ENCODE measurements at places on chromosomes 2 and 18.

DNA sequence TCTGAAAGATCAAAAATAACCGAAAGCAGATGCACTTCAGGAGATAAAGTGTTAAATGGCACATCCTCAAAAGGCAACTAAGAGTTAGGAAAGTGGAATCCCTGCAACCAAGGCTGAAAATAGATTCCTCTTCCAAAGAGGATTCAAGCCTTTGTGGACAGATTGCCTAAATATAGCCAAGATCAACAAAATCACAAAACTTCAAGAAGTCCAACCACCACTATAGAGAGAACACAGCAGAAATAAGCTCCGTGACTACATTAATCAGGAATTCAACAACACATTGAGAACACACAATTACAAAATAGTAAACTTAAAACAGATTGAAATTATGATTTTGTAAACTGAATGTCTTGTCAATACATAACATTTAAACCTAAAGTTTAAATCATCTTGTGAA lies 165.7 kb downstream of the LNPK start:
- no peak for DNase-seq

GRCh38 chr2:118954297-118955060 lies 12.5 kb downstream of the MARCO start:
- DNase-seq: no peak

- DNase-seq: no peak
Measured at GRCh38 chr2:156933645-156934225, 323.8 kb upstream of the GALNT5 start.

DNA sequence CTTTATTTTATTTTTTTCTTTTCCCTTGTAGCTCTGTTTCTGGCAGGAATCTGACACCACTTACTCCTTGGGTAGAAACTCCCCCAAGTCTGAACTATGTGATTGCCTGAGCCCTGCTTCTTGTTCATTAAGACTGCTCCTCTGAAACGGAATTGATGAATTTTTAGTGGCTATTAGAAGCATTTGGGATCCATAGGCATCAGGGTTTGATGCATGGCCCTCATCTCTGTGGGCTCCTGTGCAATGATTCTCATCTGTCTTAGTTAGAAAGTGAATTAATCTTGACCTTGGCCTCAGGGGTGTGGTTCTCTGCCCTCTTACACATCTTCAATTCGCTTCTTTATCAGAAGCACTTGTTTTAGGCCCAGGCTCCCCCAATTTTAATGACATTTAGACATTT lies 31.0 kb upstream of the DARS1 start:
- no peak for DNase-seq

- DNase-seq: no peak
Measured at GRCh38 chr2:110770959-110771431, 38.6 kb downstream of the ACOXL start.

DNA sequence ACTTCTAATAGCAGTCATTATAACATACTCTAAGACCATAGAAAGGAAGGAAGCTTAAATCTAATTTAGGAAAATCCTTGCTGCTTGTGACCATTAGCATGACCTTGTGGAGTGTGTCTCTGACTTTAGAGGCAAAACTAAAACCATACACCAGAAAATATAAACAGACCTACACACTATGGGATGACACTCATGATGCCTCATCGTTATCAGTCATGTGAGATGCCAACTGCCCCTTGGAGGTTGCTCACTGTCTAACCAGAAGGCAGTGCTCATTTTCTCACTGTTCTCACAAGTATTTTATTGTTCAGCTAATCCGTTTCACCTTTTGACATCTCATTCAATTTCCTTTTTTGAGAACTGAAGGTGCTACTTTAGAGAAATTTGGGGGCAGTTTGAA lies 376.9 kb downstream of the RND3 start:
- DNase-seq: no peak

DNA sequence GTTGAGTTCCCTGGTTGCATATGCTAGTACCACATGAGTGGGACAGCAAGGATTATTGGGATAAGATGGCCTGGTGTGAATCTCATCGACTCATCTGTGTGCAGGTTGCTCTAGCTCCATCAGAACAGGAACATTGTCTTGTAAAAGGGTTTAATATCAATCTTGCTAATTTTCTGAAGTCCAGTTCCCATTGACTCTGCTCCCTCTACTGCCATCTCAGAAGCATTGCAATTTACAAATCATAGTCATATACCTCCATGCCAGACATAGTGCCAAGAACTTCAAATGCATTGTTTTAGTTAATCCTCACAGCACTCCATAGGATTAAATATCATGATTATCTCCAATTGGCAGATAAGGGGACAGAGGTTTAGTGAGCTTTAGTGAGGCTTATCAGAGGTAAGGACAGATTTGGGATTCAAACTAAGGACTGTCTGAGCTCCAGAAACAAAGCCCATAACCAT lies 4.8 kb upstream of the STAT4 start:
- DNase-seq: no peak
